ENCODE measurements at places on chromosomes 7 and 10. TPM values are rescaled to one million over a fixed set of nuclear protein-coding genes. Genes with fewer than 3 reads are reported as not detected.

The PPP1R3A gene
- not detected for total RNA-seq

DNA sequence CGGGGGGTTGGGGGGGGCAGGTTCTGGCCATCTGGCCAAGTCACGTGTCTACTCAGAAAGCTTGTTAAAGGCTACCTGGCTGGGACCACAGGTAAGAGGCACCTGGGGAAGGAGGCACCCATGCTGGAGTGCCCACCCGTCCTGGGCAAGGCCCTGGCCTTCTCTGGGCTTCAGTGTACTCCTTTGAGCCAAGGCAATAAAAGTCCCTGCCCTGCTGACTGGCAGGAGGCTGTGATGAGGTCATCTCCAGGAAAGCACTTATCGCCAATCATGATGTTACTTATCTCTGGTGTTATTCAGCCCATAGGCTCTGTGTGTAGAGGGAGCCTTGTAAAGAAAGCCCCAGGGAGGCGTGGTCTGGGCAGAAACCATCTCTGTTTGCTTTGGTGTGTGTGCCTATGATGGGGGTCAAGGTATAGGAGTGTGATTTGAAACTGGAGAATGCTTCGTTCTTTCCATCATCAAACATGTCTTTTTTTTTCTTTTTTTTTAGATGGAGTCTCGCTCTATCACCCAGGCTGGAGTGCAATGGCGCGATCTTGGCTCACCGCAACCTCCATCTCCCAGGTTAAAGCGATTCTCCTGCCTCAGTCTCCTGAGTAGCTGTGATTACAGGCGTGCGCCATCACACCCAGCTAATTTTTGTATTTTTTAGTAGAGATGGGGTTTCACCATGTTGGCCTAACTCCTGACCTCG is 2.5 kb upstream of the CLDN4 start:
- no peak overlapping the region for H3K4me3 ChIP-seq
- H3K27me3 ChIP-seq, result no peaks in the 10 kb centered on the region
- H3K27ac ChIP-seq, result no peak overlapping the region
- H3K4me1 ChIP-seq, result peaks cover 6% of the 10 kb centered on the region

DNA sequence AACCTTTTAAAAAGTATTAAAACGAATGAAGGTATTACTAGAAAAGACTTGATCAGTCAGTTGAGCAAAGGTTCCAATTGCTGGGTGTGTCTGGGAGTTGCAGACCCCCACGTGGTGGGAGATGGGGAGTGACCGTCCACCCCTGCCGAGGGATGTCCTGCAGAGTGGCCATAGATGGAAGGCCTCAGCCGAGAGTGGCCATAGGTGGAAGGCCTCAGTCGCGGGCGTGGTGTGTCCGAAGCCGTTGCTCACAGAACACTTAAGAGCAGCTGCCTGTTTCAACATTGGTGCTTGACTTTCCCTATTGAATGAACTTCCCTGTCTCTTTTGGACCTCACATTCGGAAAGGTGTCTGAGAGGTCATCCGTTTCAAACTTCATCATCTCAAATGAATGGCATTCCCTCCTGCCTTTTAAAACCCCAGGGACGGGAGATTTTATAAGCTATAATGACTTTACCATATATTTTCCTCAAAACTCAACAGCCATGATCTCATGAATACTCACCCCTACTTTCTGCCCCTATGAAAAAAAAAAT is 69.4 kb downstream of the CAMK1D start:
- no peak overlapping the region for H3K27ac ChIP-seq
- no peak overlapping the region for H3K4me3 ChIP-seq
- H3K27me3 ChIP-seq, result no peaks in the 10 kb centered on the region
- DNase-seq, result no peak

- no peaks in the 10 kb centered on the region for H3K36me3 ChIP-seq
- no peak for DNase-seq
- no peak overlapping the region for H3K4me3 ChIP-seq
- no peaks in the 10 kb centered on the region for H3K4me1 ChIP-seq
- H3K27ac ChIP-seq, result no peak overlapping the region
These were observed 69.2 kb upstream of the DDC start for GRCh38 chr7:50634378-50634777.

The BLVRA gene
- 26.8 TPM for total RNA-seq

The C10orf71 gene
- total RNA-seq, result not detected

The GIMAP5 gene
- 63.9 TPM for total RNA-seq

GRCh38 chr10:113411456-113411855 is 141.4 kb upstream of the HABP2 start:
- H3K27ac ChIP-seq, result no peak overlapping the region
- no peaks in the 10 kb centered on the region for H3K4me1 ChIP-seq
- H3K27me3 ChIP-seq, result no peaks in the 10 kb centered on the region
- H3K4me3 ChIP-seq, result no peak overlapping the region
- H3K36me3 ChIP-seq, result no peaks in the 10 kb centered on the region
- no peak for DNase-seq

- H3K36me3 ChIP-seq, result no peaks in the 10 kb centered on the region
- H3K27ac ChIP-seq, result no peak overlapping the region
- no peaks in the 10 kb centered on the region for H3K4me1 ChIP-seq
- no peaks in the 10 kb centered on the region for H3K27me3 ChIP-seq
These were observed 353.1 kb upstream of the LRRTM3 start for GRCh38 chr10:66572700-66573099.

The CARD11 gene
- 68.4 TPM for total RNA-seq

DNA sequence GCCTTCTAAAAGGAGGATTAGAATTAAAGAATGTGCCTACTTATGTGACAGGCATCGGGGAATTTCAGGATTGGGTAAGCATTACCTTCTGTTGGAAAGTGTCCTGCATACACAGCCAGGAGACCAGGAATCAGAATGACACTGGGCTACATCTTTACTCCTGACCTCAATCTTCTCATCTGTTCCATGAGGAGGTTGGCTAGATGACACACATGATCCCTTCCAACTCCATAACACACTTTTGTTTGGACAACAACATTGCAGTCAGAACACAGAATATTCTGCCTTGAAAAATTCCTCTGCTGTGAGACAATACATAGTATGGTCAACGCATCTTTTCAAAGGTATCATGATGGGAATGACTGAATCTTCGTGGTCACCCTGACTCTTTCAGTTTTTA is 1281.2 kb upstream of the SORCS1 start:
- DNase-seq, result no peak
- no peaks in the 10 kb centered on the region for H3K36me3 ChIP-seq
- no peaks in the 10 kb centered on the region for H3K27me3 ChIP-seq
- no peak overlapping the region for H3K27ac ChIP-seq
- no peaks in the 10 kb centered on the region for H3K4me1 ChIP-seq

- peaks cover 21% of the 10 kb centered on the region for H3K36me3 ChIP-seq
- H3K4me3 ChIP-seq, result peak overlapping the region; percentile 13
- H3K27ac ChIP-seq, result no peak overlapping the region
- H3K4me1 ChIP-seq, result peaks cover 92% of the 10 kb centered on the region
These were observed 16.9 kb downstream of the TSPAN14 start for GRCh38 chr10:80471001-80471400.

DNA sequence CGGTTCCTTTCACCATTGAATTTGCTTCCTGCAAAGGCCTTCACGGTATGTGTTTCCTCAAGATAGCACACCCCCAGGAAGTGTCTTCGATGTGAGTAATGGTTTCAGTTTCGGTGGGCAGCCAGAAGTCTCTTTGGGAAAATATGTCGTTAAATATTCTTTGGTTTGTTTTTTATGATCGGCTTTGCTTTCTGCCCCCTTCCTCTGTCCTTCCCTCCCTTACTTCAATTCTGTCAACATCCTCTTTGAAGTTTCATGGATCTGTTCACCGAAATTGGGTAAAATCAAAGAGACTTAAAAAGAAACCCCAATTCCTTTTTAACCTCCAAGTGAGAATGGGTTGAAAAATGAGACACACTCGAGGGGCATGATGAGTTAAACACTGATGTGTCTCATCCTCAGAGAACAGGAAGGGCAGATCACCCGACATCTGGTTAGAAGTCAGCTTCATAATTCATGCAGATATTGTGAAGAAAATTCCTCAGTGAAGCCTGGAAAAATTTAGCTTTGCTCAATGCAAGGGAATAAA is 170.8 kb upstream of the HABP2 start:
- no peaks in the 10 kb centered on the region for H3K36me3 ChIP-seq
- H3K4me1 ChIP-seq, result peaks cover 13% of the 10 kb centered on the region
- peak overlapping the region; percentile 68 for H3K4me3 ChIP-seq
- peak overlapping the region; percentile 51 for H3K27ac ChIP-seq
- DNase-seq, result no peak
- no peaks in the 10 kb centered on the region for H3K27me3 ChIP-seq

DNA sequence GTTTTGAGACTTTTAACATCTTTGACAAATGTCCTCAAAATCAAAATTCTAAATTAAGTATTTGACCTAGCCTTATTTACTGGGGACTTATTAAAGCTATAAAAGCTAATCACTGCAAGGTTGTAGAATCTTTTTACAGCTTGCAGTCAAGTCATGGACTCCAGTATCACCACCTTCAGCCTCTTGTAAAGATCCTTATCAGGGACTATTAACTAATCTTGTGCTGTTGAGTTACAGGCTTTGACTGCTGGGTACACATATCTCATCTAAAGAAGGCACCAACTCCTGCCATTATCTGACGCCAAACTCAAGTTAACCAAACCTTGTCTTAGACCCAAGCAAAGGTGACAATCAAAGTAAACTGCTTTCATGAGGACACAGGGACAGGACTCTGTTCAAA is 621.0 kb upstream of the IGFBP3 start:
- H3K27me3 ChIP-seq, result no peaks in the 10 kb centered on the region
- H3K4me1 ChIP-seq, result no peaks in the 10 kb centered on the region
- no peak overlapping the region for H3K4me3 ChIP-seq
- no peak for DNase-seq

DNA sequence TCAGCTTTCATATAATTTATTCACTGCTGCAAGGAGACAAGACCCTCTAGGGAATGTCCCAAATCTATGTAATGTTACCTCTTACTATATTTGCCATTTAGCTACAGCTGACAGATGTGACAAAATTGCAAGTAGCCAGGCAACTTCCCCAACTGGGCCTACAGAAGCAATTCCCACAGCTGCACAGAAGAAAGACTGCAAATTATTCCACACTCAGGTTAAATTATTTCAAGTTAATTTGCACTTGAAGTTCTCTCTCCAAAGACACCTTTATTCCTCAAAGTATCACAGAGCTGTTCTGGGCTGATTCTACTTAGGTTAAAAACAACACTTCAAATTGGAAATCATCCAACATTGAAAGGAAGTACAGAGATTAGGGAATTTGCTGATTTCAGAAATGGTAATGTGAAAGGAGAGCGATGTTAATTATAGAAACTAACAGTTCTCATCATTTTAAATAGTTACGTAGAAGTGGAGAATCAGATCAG is 133.6 kb downstream of the THSD7A start:
- no peaks in the 10 kb centered on the region for H3K36me3 ChIP-seq
- H3K4me1 ChIP-seq, result no peaks in the 10 kb centered on the region
- no peak overlapping the region for H3K4me3 ChIP-seq
- no peaks in the 10 kb centered on the region for H3K27me3 ChIP-seq

- no peak overlapping the region for H3K4me3 ChIP-seq
- H3K4me1 ChIP-seq, result peaks cover 27% of the 10 kb centered on the region
- DNase-seq, result no peak
- H3K27ac ChIP-seq, result no peak overlapping the region
These were observed 334.9 kb downstream of the ELMO1 start for GRCh38 chr7:37113661-37114355.

DNA sequence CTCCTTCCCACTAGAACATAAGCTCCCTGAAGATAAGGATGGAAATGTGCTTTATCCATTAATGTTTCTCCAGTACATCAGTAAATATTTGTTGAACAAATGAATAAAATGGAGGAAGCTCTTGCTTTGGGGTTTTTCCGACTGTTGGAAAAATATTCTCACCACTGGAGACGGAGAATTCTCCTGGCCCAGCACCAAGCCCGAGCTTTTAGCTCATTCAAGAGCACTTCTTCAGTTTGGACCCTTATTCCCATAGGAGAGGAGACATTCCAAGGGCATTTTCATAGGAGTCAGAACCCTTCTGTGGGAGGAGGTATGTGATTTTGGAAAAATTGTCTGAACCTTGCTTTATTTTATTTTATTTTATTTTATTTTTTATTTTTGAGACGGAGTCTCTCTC is 21.0 kb downstream of the SUFU start:
- no peak overlapping the region for H3K27ac ChIP-seq
- H3K4me3 ChIP-seq, result no peak overlapping the region
- H3K36me3 ChIP-seq, result no peaks in the 10 kb centered on the region
- H3K4me1 ChIP-seq, result no peaks in the 10 kb centered on the region

DNA sequence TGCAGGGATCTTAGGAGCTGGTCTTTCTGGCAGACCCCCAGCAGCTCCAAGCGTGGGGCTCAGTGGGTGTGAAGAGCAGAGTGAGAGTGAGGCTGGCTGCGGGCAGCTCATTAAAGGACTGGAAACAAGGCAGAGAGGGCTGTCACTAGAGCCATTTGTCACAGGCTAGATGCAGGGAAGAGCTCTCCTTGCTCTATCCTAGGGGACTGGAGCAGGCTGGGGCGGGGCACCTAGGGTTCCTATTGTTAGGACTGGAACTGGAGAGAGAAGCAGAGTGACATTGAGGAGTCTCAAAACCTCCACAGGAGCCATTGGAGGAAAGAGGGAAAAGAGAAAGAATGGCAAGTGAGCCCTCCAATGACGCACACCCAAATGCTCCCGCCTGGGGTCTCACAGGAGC is 772 bp upstream of the DDC start:
- no peaks in the 10 kb centered on the region for H3K27me3 ChIP-seq
- H3K36me3 ChIP-seq, result no peaks in the 10 kb centered on the region
- H3K27ac ChIP-seq, result no peak overlapping the region
- no peak for DNase-seq
- H3K4me3 ChIP-seq, result no peak overlapping the region
- no peaks in the 10 kb centered on the region for H3K4me1 ChIP-seq

GRCh38 chr7:116797612-116798011 is 64.8 kb upstream of the CAPZA2 start:
- no peaks in the 10 kb centered on the region for H3K27me3 ChIP-seq
- H3K4me3 ChIP-seq, result no peak overlapping the region

DNA sequence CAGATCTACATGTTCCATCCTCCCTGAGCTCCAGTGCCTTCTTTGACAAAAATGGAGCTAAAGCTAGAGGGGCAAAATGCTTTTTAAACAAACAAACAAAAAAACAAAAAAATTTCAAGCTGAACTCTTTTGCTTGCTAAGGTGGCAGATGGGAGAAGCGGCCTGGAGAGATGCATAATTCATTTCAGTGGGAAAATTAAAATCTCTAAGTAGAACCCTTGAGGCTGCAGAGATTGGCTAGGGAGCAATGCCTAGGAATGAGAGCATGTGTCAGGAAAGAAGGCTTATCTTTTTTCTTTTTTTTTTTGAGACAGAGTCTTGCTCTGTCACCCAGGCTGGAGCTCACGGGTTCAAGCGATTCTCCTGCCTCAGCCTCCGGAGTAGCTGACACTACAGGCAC is 46.4 kb upstream of the SAMD8 start:
- H3K4me3 ChIP-seq, result no peak overlapping the region
- no peak overlapping the region for H3K27ac ChIP-seq
- H3K27me3 ChIP-seq, result no peaks in the 10 kb centered on the region
